AG09319 (cell line): ENCODE measurements at places on chromosomes 1 and 21.

DNA sequence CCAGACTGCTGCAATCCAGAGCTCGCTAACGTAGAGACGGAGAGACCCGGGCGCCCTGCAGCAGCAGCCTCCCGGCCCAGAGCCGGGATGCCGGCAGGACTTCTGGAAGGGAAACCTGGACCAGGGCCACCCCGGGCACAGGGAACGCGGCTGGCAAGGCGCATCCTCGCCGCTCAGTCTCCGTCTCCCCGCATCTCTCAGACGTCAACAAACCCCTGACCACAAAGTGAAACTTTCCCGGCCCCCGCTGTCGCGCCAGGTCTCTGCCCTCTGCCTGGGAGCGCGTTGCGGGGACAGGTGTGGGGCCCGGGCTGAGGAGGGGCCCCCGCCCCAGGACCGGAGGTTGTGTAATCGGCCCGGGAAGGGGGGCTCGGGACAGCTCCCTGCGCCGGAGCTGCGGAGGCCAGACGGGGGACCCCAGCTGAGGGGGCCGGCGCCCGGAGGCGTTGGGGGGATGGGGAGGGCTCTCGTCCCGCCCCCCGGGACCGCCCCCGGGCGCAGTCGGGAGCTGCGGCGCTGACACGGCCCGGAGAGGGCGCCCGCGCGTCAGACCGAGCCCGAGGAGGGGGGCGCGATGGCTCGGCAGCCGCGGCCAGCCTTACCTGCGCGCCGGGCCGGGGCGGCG lies 116.6 kb upstream of the HIVEP3 start:
- DNase-seq: peak; percentile 8

DNA sequence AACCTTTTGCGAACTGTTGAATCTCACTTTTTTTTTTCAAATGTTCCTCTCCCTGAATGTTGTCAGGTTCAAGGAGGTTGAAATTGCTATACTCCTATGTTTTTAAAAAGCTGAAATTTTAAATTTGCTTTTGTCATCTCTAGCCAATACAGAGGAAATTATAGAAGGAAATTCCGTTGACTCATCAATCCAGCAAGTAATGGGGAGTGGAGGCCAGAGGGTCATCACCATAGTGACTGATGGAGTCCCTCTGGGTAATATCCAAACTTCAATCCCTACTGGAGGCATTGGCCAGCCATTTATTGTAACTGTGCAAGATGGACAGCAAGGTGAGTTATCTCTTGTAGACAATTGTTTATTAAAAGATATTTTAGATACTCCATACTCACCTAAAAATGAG lies 36.3 kb downstream of the GABPB2 start:
- no peak for DNase-seq

DNA sequence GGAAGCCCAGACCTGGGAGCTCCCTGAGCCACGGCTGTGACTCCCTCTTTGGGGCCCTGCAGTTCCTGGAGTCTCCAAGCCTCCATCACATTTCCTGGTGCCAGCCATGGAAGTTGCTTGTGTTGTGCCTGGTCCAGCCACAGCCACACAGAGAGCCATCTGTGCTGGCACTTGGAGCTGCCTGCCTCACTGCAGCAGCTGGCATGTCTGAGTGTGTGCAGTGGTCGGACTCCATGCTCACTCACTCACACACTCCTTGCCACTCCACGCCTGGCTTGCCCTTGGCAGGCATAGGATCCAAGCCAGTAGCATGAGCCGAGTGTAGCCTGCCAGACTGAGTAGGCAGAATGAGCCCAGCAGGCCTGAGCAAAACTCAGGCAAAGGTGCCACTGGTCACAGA lies 516.3 kb upstream of the BEND5 start:
- DNase-seq: no peak

GRCh38 chr1:30908696-30909364 lies at the start of gene SDC3:
SDC3 (minus strand) TSS chr1:30908758; CDS start chr1:30908586, 172 bp downstream.
- no peak for DNase-seq

- peak; percentile 91 for DNase-seq
Measured at GRCh38 chr1:156104065-156104810, 10.3 kb upstream of the LMNA start.

GRCh38 chr1:5570931-5571330 lies 421.3 kb downstream of the NPHP4 start:
- DNase-seq: no peak

DNA sequence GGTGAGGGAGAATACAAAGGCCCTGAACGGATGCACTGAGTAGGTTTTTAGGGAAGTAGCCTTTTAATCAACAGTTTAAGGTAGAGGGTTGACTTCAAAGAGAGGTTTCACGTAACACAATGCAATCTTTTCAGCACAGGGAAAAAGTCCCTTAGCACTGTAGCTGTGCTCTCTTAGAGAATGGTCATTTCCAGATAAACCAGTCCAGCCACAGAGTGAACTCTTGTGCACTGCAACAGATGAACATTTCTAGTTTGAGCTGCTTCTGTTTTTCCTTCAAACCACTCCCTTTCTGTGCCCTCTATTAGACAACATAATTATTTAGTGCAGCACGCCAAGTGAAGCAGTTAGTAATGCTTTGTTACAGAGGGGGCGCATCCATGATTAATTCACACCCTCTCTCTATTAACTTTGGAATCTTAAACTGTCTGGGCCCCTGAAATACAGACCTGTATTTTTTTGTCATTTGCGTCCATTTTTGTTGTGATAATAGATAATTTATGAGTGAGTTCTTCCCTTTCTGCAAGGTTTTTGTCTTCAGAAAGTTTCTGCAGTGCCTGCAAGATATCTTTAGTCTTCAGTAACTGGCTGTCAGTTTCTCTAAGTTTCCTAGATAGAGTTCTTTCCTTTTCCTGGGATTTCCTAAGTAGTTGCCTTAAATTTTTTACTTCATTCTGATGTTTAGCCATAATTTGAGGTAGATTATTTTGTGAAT lies 22.9 kb downstream of the LCA5L start:
- no peak for DNase-seq

DNA sequence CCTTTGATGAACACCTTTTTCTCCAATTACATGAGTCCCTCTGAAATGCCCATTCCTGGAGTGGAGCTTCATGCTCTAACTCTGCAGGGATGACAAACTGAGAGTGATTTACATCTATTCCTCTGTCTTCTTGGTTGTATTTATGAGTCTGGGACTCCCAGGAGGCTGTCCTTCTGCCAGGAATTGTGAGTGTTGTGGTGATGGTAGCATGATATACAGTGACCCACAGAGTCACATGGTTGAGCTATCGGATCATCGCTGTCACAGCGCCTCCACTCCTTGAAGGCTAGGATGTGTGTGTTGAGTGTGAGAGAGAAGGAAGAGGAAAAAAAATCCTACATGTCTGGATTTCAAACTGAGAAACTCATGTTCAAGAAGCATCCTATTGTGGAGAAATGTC lies 163.4 kb upstream of the CACNA1E start:
- DNase-seq: no peak

DNA sequence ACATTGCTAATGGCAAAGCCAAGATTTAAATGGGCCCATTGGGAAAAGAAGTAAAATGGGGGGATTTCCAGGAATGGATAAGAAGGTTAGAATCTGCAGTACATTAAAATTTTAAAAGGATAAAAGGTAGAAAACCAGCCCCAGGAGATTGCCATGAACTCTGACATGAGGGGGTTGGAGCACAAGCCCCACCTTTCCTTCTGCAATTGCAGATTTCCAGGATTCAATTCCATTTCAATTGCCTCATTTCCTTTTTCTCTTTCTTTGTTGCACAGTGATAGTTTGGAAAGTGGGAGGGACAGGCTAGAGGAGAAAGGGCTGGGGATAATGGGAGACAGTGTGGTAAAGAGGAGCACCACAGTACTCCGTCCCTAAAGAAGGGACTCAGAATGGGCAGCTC lies 238.5 kb upstream of the RAB4A start:
- DNase-seq: no peak
